Stimulated activated CD4-positive, alpha-beta T cell treated with anti-CD3 and anti-CD28 coated beads, Interleukin-4, amount 100 ng/mL, for 1 hour (primary cell): ENCODE measurements at places on chromosomes 11 and 22.

DNA sequence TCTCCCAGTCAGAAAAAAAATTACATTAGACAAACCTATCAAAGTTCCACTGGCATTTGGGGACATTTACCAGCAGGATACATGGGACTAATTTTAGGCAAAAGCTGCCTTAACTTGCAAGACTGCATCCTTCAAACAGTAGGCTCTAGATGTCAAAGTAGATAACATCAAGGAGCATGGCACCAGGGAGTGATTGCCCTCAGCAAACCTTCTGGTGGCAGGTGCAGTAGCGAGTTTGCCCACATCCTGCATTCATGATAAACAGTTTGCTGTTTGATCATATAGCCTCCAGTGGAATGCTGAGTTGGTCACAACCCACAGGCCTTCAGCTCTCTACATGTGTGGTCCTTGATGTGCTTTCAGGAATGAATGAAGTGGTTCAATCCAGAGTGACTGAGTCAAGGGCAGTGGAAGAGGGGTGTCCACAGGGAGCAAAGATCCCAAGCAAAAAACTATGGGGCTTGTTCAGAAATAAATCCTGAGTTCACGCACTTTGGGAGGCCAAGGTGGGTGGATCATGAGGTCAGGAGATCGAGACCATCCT is 12.0 kb downstream of the SCGB1D2 start:
- no peak for DNase-seq

DNA sequence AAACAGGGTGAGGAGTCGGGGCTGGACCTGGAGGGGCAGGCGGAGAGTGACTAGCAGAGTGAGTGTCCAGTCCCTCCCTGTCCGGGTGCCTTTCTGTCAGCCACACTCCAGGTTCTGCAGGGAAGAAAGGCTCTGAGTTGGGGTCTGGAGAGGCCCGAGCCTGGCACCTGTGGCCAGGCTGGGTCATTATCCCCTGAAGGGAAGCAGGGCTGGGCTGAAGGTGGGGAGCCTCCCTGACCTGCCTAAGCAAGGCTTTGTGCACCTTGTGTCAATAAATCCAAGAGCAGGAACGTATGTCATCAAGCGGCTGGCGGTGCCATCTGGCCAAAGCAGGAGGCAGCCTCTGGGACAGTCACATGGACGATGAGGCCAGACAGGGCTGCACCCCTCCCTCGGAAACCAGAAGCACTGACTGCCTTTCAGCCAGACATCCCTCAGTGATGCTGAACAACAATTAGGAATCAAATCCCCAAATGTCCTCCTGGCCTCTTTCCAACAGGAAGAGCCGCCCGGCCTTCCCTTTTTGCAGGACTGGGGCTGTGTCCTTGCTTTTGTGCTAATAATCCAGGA is 73.9 kb upstream of the FGF3 start:
- DNase-seq, result no peak

DNA sequence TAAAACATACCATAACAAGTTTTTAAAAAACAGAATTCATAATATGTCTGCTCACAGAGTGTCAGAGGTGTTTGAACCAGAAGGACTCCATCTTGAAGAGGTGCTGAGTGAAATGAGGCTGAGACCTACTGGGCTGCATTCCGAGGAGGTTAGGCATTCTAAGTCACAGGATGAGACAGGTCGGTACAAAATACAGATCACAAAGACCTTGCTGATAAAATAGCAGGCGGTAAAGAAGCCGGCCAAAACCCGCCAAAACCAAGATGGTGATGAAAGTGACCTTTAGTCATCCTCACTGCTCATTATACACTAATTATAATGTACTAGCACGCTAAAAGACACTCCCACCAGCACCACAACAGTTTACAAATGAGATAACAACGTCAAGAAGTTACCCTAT is 116.4 kb downstream of the ARHGAP32 start:
- no peak for DNase-seq

DNA sequence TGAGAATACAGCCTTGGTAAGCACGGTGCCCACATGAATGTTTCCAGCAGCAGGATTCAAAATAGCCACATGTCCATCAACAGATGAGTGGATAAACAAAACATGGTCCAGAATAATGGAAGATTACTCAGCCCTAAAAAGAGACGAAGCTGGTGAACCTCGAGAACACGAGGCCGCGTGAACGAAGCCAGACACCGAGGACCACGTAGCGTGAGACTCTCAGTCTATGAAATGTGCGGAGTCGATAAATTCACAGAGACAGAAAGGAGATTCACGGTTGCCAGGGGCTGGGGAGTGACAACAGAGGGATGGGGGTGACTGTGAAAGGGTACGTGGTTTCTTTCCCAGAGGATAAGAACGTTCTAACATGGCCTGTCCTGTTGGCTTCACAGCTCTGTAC is 2.9 kb upstream of the ASCL2 start:
- DNase-seq, result no peak

DNA sequence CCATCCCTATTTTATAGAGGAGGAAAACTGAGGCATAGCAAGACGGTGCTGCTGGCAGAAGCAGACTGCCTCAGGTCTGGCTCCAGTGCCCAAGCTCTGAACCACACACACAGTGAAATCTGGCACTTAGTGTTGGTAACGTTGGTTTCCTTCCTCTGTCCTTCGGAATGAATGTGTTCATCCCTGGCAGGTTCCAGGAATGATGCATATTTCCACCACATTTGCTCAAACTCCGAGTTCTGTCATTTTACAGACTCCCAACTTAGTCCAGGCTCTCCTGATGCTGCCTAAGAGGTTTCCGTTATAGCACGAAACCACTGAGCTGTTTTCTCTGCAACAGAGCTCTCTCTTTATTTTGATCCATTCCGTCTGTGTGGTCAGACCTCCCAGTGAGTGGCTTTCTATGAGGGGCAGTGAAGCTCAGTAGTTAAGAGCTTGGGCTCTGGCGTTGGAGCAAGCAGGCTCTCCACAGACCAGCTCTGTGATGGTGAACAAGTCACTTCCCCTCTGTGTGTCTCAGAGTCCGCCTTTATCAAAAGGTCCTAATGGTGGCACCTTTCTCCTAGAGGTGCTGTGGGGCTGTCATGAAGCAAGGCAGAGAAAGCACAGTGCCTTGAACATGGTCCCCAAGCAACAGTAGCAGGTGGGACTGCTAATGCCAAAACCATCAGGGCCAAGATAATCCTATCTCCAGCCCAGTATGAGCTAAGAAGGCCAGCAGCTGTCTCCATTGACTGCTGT is 200.3 kb downstream of the MYO18B start:
- DNase-seq, result no peak

DNA sequence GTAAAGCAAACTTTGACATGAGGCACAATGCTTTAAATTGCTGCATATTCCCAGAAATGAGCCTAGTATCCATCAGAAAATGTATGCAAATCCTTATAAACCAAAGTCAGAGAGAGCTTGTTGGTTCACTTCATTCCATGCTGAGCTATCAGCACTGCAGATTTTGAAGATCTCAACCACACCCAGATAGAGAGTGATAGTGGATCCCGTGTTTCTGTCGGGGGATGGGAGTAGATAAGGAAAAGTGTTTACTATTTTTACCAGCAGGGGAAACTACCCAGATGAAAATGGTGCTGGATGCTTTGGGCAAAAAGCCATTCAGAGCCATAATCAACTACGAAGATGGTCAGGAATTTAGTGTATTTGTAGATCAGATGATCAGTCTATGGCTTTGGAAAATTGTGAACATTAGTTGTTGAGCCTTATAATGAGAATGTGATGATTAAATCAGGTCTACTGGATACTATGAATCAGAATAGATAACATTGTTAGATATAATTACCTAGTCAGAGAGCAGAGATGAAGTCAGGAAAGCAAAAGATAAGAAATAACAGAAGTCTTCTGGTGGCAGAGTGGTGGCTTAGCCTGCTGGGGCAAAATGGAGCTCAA is 10.8 kb downstream of the OR51B6 start:
- no peak for DNase-seq
